CD4-positive, alpha-beta T cell treated with Interleukin-10 for 1 hour (primary cell): ENCODE measurements at places on chromosomes 2 and 18.

DNA sequence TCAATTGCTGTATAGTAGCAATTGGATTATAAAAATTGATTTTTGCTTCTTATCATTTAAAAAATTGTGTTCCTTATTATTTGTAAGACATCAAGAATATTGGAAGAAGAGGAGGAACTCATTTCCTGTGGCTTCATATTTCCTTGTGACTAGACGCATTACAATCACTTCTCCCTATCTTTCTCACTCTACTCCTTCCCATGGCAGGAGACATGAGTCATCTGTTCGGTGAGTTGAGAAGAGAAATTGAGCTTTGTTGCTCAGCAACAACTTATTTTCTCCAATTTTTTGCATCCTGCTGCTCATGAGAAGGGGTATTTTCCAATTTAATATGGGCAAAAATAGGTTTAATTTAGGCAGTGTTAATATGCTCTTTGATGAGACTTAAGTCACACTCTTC is 1783.9 kb downstream of the SUCLG1 start:
- DNase-seq = no peak

DNA sequence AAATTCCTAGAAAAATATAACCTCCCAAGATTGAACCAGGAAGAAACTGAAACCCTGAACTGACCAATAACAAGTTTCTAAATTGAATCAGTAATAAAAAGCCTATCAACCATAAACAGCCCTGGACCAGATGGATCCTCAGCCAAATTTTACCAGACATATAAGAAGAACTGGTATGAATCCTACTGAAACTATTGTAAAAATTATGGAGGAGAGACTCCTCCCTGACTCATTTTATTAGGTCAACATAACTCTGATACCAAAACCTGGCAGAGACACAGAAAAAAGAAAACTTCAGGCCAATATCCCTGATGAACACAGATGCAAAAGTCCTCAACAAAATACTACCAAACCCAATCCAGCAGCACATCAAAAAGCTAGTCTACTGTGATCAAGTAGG is 11.3 kb downstream of the NT5C1B start:
- DNase-seq = no peak

- no peak for DNase-seq
Measured at GRCh38 chr2:19801367-19802080, 100.3 kb downstream of the TTC32 start.

- peak; percentile 32 for DNase-seq
Measured at GRCh38 chr18:12838178-12838634, 45.8 kb downstream of the PTPN2 start.

GRCh38 chr18:48789259-48789812 is 161.4 kb downstream of the SMAD7 start:
- DNase-seq = no peak
